ENCODE measurements at places on chromosomes 11 and 22. TPM values are rescaled to one million over a fixed set of nuclear protein-coding genes. Genes with fewer than 3 reads are reported as not detected.

- peaks cover 2% of the 10 kb centered on the region for H3K36me3 ChIP-seq
- H3K4me3 ChIP-seq = no peak overlapping the region
- H3K27ac ChIP-seq = no peak overlapping the region
- H3K4me1 ChIP-seq = peaks cover 14% of the 10 kb centered on the region
- DNase-seq = no peak
These were observed 104.0 kb downstream of the PDE2A start for GRCh38 chr11:72569966-72570892.

C11orf91 gene
- total RNA-seq = not detected

DNA sequence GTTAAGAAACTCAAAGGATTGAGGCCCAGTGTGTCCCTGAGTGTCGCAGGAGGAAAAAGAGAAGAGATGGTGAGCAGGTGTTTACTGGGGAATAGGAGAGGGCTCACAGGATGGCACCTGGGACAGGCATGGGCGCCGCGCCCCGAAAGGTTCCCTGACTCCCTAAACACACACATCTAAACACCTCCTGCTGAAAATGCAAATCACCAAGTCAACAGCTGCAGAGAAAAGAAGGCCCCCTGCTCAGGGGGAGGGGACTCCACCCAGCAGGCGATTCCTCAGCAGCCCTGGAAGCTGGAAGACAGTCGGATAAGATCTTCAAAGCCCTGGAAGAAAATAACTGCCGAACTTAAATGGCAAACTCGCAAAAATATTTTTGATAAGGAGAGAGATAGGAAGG is 377.2 kb downstream of the BRD1 start:
- peaks cover 33% of the 10 kb centered on the region for H3K27me3 ChIP-seq
- no peaks in the 10 kb centered on the region for H3K4me1 ChIP-seq
- DNase-seq = no peak
- H3K27ac ChIP-seq = no peak overlapping the region
- no peaks in the 10 kb centered on the region for H3K36me3 ChIP-seq

GRCh38 chr22:50303515-50303847 is 4.0 kb downstream of the PLXNB2 start:
- H3K27ac ChIP-seq = peak overlapping the region; percentile 99
- no peaks in the 10 kb centered on the region for H3K36me3 ChIP-seq
- no peak overlapping the region for H3K4me3 ChIP-seq
- H3K27me3 ChIP-seq = no peaks in the 10 kb centered on the region

DNA sequence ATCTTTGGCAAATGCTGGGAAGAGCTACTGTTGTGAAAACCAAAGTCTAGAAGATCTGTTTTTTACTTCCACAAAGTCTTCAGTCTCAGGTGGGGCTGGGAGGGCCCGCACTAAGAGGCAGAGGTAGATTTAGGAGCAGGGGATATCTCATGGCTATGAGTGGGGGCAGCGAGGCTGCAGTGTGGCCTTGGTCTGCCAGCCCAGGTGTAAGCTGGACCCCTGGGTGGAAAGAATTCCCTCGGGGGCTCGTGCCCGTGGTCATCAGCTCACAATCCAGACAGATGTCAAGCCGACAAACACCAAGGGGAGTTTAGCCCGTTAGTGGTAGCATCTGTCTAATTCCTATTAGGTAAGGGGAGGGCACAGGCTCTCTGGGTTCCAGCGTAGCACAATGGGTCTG is 9.0 kb downstream of the PKNOX2 start:
- no peaks in the 10 kb centered on the region for H3K27me3 ChIP-seq
- H3K27ac ChIP-seq = no peak overlapping the region
- H3K4me3 ChIP-seq = no peak overlapping the region
- H3K36me3 ChIP-seq = peaks cover 6% of the 10 kb centered on the region
- peaks cover 83% of the 10 kb centered on the region for H3K4me1 ChIP-seq
- no peak for DNase-seq

TENM4 gene
- 3.8 TPM for total RNA-seq

OR2D2 gene
- not detected for total RNA-seq

DNA sequence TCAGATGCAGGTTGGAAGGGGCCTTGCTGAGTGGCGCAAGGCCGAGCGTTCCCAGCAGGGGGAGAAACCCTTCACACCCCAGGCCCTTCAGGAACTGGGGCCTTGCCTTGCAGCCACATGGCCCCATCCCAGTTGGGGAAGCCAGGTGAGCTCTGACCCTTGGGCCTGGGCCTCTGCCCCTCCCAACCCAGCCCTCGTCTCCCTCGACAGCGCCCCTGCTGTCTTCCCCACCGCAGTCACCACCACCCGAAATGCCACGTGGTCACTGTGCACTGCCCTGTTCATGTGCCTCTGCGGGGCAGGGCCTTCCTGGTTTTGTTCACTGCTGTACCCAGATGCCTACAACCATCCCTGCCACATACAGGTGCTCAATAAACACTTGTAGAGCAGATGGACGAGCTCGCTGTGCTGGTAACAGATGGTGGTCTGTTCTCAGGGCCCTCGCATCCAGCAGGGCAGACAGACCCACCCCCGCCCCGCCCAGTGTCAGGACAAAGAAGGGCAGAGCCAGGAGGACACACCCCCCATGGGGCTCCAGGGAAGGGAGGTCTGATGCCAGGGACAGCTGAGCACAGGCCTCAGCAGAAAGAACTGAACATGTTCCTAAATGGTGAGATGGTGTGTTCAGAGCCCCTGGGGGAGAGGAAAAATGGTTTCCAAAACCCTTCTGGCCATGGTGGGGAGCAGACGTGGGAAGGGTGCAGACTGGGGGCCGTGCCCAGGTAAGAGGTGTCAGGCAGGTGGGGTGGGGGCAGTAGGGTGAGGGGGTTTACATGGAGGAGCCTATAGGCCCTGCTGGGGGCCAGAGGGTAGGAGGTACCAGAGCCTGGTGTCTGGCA is 3.7 kb downstream of the POLR2L start:
- DNase-seq = no peak
- H3K4me3 ChIP-seq = no peak overlapping the region
- peak overlapping the region; percentile 59 for H3K27ac ChIP-seq
- H3K27me3 ChIP-seq = no peaks in the 10 kb centered on the region

LMNTD2 gene
- total RNA-seq = 3.8 TPM

DNA sequence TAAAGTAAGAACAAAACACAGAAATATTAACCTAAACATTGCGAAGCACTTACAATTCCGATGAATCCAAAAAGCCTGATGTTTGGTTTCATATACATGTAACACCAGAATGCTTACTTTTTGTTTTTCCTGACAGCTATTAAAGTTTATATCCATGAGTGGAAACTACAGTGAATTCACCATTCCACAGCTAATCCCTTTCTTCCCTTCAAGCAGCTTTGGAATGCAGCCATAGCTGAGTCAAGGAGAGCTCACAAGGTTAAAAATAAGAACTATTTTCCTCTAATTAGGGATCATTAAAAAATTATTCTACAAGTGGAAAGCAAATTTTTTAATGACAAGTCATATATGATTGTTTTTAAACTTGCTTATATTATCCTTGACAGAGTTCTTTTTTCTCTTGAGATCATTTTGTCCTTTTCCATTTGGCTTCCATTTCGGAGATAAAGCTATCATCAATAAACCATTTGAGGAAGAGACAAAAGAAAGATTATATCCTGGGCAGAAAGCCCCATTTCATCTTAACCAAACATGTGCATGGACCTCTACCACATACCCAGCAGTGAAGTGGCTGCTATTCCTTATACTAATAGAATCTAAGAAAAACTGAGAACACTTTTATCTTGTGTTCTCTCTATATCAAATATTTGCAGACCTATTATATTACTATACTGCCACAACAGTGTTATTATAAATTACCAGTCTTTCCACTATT is 19.7 kb upstream of the FIBIN start:
- peaks cover 37% of the 10 kb centered on the region for H3K4me1 ChIP-seq
- H3K4me3 ChIP-seq = no peak overlapping the region
- DNase-seq = no peak

PTH gene
- not detected for total RNA-seq

DNA sequence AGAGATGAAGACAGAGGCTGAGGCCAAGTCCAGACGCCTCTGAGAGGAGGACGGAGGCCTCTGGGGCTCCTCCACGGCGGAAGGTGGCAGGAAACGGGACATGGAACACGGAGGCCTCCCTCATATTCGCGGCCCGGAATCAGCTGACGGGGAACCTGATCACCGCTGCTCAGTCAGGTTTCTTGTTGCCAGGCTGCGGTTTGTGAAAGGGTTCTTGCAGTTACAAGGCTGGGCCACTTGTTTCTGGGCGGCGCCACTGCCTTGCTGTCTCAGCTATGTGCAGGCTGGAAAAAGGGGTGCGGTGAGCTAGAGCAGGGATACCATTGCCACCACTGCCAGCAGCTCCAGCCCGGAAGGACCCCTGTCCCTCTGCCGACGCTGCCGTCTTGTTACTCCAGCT is 10.0 kb upstream of the MMP1 start:
- no peak for DNase-seq
- H3K27ac ChIP-seq = no peak overlapping the region
- peaks cover 22% of the 10 kb centered on the region for H3K4me1 ChIP-seq
- no peaks in the 10 kb centered on the region for H3K36me3 ChIP-seq
- H3K27me3 ChIP-seq = no peaks in the 10 kb centered on the region

DNA sequence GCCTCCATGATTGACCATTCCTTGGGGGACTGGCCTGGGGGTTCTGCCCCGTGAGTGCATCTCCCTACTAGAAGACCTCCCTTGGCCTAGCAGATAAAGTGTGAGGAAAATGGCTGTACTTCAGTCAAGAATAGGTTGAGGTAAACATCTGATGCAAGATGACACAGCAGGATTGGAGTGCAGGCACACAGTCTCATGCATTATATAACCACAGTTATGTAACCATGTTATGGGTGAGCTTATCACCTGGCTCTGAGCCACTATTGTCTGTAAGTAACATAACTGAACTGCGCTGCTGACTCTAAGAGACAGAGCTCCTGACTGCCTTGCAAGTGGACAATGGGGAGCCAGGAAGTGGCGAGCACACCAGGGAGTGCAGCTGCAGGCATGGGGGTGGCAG is 378.7 kb upstream of the ANO5 start:
- DNase-seq = no peak
- H3K4me3 ChIP-seq = no peak overlapping the region
- H3K36me3 ChIP-seq = no peaks in the 10 kb centered on the region
- no peak overlapping the region for H3K27ac ChIP-seq
- no peaks in the 10 kb centered on the region for H3K27me3 ChIP-seq

GRCh38 chr11:134449713-134450112 is 37.7 kb upstream of the B3GAT1 start:
- no peaks in the 10 kb centered on the region for H3K4me1 ChIP-seq
- no peaks in the 10 kb centered on the region for H3K27me3 ChIP-seq
- H3K4me3 ChIP-seq = no peak overlapping the region
- H3K36me3 ChIP-seq = no peaks in the 10 kb centered on the region
- no peak overlapping the region for H3K27ac ChIP-seq
- no peak for DNase-seq

KRTAP5-9 gene
- 0.36 TPM for total RNA-seq

OR2AG1 gene
- total RNA-seq = not detected

DNA sequence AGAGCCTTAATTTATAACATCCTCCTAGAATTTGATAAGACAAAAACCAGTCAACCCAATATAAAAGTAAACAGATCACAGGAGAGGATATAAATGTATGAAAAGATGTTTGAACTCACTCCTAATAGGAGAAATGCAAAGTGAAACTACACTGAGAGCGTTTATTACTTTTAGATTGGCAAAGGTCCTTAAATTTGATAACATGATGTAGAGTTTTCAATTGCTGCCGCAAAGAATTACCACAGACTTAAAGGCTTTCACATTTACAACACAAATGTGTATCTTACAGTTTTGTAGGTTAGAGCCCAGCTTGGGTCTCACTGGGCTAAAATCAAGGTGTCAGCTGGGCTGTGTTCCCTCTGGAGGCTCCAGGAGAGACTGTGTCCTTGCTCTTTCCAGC is 9.1 kb upstream of the POU2AF2 start:
- no peaks in the 10 kb centered on the region for H3K36me3 ChIP-seq
- DNase-seq = no peak
- H3K27ac ChIP-seq = no peak overlapping the region
- H3K4me1 ChIP-seq = no peaks in the 10 kb centered on the region
- H3K4me3 ChIP-seq = no peak overlapping the region

CST6 gene
- not detected for total RNA-seq

DNA sequence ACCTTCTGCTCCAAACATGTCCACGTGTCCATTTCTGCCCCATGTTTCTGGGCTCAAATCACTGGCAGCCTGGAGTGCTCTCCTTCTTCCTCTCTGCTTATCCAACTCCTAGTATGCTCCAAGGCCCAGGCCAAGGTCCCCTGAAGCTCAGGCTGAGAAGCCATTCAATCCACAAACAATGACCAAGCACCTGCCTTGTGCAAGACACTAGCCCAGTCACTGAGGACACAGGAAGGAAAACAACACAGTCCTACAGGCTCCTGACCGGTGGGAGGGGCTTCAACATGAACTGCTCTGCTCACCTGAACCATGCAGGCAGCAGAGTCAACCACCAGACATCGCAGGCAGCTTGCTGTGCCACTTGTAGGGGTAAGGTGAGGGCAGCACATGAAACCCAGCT is 93.6 kb downstream of the RPL27A start:
- no peak for DNase-seq
- H3K27me3 ChIP-seq = no peaks in the 10 kb centered on the region
- H3K4me3 ChIP-seq = no peak overlapping the region
- peaks cover 84% of the 10 kb centered on the region for H3K4me1 ChIP-seq
- H3K27ac ChIP-seq = peak overlapping the region; percentile 62

DNA sequence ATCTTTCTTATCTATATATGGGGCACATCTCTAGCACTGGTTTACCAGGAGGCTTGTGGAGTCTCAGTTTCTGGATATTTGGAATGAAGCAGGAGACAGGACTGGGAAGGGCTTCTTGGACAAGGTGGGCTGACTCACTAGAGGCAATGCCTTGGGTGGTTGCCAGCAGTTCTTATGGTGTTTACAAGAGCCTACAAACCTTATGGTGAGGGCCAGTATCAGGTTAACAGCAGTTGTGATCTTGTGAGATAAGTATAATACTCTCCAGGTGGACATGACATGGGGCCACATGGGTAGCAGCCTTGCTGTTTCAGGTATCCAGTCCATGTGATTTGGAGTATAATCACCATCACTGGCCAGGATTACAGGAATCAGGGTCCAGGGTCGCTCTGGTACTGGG is 10.2 kb downstream of the FUT4 start:
- DNase-seq = no peak
- no peaks in the 10 kb centered on the region for H3K36me3 ChIP-seq
- H3K27ac ChIP-seq = no peak overlapping the region
- peaks cover 37% of the 10 kb centered on the region for H3K4me1 ChIP-seq

DNA sequence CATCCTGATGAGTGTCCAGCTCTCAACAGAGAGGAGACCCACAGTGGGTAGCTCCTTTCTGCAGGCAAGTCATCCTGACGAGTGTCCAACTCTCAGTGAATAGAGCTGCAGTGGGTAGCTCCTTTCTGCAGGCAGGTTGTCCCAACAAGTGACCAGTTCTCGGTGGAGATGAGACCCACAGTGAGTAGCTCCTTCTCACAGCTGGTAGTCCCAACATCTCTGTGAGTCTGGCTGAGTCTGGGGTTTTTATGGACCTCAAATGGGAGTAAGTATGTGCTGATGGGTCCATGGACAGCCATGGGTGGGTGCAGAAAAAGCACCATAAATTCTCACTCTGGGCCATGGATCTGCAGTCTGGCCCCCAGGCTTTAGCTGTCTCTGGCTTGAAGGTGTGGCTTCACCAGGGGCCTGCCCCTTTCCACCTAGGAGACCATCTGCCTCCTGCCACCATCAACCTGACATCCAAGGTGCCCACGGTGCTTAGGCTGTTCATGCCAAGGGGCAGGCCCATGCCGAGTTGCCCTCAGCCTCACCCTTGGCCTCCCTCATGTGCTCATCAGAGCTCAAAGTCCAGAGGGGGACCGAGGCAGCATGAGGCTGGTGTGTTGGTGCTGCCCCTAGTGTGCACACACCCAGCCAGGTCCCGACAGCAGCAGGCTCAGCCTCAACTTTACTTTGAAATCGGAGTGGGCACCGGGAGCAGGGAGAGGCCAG is 15.3 kb downstream of the NPAT start:
- no peak overlapping the region for H3K4me3 ChIP-seq
- H3K4me1 ChIP-seq = peaks cover 4% of the 10 kb centered on the region
- no peak overlapping the region for H3K27ac ChIP-seq
- no peaks in the 10 kb centered on the region for H3K27me3 ChIP-seq
- DNase-seq = no peak
- peaks cover 22% of the 10 kb centered on the region for H3K36me3 ChIP-seq

Data from chondrocyte (in vitro differentiated cells).